Fibroblast of skin of right quadriceps (primary cell): ENCODE measurements at places on chromosomes 2 and 18.
A peak's percentile ranks its signal among the peaks of the same experiment; 100 is the strongest.

DNA sequence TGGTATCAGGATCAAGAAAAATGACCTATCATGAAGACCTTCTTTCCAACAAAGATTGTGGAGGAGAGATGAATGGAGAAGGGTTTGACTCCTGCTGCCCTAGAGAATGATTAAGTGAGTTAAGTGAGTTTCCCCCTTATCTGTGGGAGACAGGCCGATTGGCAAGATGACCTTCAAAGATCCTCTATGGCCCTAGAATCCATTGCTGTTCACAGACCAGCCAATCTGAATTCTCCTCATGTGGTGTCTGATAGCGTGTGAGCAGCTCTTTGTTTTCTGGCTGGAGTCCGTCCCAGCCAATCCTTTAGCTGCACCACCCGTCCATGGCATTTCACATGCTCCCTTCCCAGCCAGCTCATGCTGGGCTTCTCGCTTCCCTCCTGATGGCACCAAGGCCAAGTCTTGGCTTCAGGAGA lies 79.4 kb downstream of the MARCHF4 start:
- no peak for DNase-seq

DNA sequence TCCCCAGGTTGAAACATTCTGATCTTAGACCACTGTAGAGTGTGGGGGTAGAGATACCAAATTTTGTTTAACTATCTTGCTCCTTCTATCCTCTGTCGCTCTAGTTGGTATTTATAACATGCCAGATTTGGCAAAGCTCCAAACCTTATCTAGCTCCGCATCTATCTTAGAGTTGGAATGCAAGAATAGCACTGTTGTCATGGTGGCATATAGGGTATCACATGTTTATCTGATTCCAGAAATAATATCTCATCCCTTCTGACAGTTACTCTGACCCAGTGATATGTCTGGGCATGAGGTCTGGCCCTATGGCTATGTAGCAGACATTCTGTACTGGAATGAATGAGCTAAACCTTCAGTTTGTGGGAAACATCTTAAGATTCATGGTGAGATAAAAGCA lies 51.7 kb downstream of the CABYR start:
- no peak for DNase-seq

GRCh38 chr2:42987112-42987922 lies 194.9 kb upstream of the HAAO start:
- peak; percentile 85 for DNase-seq

GRCh38 chr2:84441036-84441435 lies 18.0 kb downstream of the SUCLG1 start:
- DNase-seq = peak; percentile 8

DNA sequence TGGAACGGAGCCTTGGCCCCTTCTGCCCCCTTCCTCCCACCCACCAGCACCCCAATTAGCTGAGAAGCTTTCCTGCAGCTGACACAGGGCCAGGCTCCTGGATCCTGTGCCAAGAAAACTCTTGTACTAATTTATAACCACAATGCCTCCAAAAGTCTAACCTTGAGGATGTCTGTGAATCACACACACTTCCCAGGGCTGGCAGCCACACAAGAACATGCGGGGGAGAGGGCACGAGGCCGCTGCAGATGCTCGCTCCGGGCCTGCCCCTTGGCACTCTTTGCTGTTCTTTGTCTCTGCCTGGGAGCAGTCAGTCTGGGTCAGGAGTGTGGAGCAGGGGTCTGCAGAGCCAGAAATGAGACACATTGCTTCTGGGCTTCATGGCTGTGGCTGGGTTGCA lies 62.7 kb upstream of the KIF5C start:
- peak; percentile 26 for DNase-seq

DNA sequence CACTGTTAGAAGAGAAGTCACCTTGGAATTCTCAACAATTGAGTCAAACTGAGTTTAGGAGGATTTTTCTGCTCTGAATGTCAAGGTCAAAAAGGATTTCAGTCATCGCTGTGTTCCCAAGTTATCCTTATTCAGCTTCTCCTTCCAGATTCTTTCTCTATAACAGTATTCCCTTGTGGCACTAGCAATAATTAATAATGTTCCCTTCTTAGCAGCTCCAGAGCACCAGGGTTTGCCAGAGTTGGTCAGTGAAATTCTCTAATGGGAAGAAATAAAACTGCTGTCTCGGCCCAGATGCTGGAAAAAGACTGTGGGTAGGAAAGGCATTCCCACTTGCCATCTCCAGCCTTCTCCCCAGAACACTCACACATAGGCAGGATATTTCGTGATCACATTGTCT lies 836.0 kb upstream of the PIK3C3 start:
- peak; percentile 29 for DNase-seq

DNA sequence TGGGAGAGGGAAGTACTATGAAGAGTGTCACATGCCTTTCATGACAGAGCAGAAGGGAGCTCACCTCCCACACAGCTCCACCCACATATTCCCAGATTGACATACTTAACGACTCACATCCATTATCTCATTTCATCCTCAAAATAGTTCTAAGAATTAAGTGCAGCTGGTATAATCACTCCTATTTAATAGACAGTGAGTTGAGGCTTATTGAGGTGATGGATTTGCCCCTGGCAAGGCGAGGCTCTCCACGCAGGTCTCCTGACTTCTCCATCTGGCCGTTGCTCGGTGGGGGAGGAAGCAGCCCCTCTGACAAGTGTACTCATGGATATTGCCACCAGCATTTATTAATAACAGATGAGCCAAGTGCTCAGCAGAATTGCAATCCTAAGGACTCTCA lies 81.4 kb downstream of the TGOLN2 start:
- DNase-seq = peak; percentile 46

GRCh38 chr18:79438898-79439627 lies 43.3 kb downstream of the NFATC1 start:
- peak; percentile 75 for DNase-seq

DNA sequence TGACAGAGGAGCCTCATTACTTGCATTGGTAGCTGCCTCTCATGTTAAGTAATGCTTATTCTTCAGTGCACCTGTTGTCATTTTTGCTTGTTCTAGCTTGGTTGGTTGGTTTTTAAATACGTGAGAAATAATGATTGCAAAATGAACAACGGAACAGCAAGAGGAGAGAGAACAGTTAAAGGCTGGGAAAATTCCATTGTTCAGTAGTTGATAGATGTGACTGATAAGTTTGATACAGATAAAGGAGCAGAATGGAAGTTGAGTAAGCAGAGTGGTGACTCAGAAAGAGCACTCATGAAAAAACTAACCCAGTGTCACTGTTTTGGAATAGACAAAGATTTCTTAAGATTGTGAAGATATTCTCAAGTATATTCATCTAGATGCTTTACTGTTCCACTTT lies 50.5 kb downstream of the MTA3 start:
- DNase-seq = peak; percentile 51

DNA sequence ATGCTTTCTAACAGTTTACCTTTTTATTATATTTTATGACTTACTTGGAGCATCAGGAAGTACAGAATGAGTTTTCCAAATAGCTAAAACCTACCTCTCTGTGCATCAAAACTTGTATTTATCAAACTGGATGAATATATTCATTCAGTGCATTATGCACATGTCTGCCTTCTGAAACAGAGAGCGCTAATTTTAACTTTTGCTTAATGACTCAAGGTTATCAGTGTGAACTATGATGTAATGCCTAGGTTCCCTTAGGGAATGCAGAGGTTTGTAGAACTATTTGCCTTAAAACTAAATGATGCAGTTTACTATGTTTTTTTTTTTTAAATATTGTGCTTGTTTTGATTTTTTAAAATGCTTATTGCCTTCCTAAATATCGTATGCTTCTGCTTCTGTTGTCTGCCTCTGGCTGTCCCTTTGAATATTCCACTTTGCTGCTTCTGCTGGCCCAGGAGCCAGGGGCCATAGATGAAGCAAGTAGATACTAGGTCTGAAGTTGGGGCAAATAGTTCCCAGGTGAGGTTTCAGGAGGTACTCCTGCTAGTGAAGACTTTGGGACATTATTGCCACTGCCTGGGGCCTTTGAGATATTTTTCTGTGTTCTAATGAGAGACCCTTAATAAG lies 16.5 kb downstream of the TMEM178A start:
- no peak for DNase-seq

DNA sequence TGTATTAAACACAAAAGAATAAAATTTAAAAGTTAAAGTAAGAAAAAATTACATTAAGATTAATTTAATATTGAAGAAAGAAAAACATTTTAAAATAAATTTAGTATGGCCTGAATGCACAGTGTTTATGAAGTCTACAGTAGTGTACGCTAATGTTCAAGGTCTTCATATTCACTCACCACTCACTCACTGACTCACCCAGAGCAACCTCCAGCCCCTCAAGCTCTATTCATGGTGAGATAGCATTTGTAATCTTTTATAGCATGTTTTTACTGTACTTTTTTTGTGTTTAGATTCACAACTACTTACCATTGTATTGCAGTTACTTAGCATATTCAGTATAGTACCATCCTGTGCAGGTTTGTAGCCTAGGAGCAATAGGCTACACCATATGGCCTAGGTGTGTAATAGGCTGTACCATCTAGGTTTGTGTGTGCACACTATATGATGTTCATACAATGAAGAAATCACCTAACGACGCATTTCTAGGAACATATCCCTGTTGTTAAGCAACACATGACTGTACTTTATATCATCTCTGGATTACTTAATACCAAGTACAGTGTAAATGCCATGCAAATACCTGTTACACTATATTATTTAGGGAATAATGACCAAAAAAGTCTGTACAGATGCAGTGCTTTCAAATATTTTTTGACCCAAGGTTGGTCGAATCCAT lies 144.0 kb upstream of the IL1R2 start:
- DNase-seq = no peak

- DNase-seq = peak; percentile 57
Observed at GRCh38 chr2:225270861-225271260, 128.6 kb upstream of the NYAP2 start.

- DNase-seq = no peak
Observed at GRCh38 chr2:171847627-171848026, 46.4 kb downstream of the SLC25A12 start.

DNA sequence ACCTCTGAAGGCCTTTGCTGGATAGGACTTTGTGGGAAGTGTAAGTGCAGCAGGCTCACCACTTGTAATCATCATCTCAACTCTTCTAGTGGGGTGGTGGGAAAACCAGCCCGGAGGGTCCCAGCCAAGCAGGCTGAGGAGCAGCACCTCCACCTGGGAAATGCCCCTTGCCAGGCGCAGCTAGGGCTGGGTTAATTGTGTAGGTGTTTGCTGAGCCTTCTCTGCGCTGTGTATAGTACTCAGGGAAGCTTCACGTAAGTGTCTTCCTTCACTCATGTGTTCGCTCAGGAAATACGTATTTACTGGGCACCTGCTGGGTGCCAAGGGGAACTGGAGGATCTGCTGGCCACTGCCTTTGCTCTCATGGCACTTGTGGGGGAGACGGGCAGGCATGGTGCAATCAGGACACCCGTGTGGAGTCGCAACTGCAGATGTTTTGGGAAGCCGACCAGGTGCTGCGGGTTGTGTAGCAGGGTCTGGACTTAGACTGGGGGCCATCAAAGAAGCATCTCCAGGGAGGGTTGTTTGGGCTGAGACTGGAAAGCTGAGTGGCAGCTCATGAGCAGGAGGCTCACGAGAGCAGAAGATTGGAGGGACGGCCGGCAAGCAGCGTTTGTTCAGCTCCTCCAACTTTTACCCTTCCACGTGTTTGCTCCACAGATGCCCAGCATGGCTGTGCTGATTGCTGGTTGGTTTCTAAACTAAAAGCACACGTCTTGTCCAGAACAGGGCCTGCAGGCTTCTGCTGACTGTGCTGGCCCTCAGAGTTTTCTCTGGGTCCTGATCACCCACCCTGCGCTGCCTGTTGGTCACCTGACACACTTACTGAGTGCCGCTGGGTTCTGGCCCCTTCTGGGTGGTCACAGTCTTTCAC lies 164.6 kb downstream of the LDLRAD4 start:
- DNase-seq = no peak

DNA sequence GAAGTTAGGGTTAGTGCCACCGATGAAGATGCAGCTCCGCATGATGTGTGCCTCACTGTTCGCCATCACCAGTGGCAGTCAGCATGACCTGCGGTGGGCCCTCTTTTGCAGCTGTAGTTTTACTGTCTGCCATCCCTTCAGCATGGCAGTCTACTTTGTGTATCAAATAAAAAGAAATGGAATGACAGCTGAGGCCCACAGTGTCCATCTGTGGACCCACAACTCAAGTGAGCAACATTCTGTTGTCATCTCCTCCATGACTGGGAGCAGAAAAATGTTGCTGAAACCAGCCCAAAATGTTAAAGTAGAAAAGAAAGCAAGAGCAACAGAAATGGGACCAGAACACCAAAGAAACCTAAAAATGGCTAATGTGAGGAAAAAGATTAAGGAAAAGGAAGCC lies 128.7 kb downstream of the MEP1B start:
- no peak for DNase-seq

DNA sequence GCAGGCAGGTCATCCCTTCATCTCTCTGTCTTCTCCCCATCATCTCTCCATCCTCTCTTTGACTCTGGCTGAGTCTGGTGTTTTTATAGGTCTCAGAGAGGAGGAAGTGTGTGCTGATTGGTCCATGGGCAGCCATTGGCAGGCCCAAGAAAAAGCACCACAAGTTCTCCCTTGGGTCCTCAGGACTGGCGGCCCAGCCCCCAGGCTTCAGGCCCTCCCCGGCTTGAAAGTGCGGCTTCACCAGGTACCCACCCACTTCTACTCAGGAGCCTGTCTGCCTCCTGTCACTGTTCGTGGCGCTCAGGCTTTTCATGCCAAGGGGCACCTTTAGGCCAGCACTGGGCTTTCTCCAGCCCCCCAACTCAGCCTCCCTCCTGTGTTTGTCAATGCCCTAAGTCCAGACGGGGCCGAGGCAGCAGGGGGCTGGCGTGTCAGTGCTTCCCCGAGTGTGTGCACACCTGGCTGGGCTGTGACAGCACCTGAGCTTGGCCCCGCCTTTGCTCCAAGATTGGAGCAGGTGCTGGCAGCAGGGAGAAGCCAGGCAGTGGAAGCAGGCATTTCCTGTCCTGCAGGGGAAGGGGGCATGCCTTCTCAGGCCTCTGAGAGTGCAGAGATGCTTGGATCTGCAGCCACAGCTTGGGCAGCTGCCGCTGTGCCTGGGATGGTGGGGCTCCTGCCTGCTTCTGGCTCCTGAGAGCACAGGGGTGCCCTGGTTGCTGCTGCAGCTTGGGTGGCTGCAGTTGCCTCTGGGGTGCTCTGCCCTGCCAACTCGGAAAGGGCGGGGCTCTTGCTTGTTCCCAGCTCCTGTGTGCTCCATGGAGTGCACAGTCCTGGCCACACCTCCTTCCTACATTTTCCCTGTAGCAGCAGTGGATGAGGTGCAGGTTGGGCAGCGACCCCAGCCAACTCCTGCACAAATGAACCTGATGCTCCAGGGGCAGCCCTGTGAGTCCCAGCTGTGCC lies 34.1 kb downstream of the FBXO48 start:
- DNase-seq = no peak

DNA sequence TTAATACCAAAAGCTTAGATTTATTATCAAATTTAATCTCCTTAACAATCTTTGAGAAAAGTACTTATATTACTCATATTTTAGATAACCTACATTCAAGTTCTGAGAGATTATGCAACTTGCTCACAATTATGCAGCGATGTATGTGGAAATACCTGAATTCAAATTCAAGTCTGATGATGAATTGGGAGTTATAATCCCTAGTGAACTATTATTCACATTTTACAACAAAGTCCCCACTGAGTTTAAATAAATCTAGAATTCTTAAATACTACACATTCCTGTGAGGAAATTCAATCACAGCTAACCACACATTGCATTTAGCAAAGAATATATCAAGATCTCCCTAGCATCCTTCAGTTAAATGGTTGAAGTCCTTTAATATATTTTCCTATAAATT lies 278.4 kb downstream of the NOL4 start:
- DNase-seq = peak; percentile 60
